Ammon's horn (tissue), 1 donor: ENCODE measurements at places on chromosomes 4 and X.
A peak's percentile ranks its signal among the peaks of the same experiment; 100 is the strongest.

DNA sequence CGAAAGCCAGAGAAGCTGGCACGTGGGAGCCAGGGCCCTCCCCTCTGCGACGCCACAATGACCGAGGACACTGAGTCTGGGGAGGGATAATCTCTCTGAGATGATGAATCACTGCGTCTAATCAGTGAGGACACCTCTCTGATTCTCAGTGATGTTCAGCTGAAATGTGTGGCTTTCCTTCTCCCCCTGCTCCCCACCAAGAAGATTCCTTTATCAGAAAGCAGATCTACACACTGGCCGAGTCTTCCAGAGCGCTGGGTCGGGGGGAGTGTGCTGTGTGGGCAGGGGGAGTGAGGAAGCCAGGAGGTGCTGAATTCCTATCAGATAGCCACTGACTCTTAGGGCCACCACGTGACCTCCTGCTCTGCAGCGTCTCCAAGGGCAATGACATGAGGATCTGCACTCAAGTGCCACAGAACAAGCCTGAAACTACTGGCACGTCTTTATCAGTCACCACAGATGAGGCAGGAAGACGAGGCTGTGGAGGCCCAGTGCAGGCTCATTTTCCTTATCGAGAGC, 89.2 kb downstream of the GATB start:
- no peak for DNase-seq

DNA sequence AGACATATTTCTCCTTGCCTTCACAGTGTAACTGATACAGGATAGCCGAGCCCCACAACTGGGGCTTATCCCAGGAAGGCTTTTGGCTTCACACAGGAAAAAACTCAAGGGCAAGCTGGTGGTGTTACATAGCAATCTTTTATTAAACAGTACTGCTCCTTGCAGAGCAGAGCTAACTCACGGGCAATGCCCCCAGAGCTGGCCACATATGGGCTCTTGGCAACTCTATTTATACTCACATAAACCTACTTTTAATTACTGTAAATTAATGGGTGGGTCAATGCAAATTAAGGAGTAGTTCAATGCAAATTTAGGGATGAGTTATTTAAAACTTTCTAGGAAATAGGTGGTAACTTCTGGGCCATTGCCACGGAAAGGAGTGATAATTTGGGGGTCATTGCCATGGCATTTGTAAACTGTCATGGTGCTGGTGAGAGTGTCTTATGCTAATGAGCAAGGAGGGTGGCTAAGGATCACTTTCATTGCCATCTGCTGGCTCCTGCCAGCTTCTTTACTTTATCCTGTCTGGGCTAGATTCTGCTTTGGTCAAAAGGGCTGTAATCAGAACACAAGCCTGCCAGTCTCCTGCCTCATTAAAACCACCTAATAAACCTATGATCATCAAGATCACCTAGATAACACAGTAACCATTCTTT, 288.8 kb downstream of the CENPC start:
- no peak for DNase-seq

- DNase-seq: peak; percentile 54
Observed at GRCh38 chrX:14095702-14096101, 66.0 kb upstream of the GEMIN8 start.

DNA sequence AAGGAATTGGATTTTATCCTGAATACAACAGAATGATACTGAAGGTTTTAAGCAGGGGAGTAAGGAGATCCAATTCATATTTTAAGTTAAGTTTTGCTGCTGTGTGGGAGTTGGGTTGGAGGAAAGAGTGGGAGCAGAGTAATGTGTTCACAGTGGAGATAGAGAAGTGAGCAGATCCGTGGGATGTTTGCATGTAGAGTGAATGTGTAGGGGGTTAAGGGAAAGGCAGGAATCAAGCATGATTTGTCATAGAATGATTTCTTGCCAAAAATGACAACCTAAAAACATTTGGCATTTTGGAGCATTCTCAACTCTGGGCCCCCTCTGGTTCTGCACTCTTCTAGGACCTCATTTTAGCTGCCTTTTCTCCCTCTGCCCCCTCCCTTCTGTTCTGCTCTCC, 76.6 kb downstream of the ARHGAP10 start:
- peak; percentile 45 for DNase-seq

GRCh38 chrX:34586936-34587335, 70.1 kb downstream of the TMEM47 start:
- no peak for DNase-seq

- no peak for DNase-seq
Observed at GRCh38 chr4:146978641-146979040, 33.0 kb upstream of the TTC29 start.

DNA sequence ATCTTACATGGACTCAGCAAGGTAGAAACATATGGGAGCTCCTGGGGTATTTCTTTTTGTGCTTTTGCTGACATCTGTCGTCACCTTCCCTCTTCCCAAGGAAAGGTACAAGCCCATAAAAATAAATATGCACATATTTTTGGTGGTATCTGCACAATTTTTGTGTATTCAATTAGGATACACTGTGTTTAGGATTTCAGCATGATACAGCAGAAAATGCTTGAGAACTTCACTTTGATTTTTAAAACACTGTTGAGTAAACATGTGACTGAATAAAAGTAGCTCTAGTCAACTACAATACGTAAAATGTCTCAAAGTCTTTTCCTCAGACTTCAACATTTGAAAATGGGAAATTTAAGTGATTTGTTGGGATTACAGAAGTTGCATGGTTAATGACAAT, 99.4 kb upstream of the SPANXC start:
- no peak for DNase-seq
